Glutamatergic neuron (in vitro differentiated cells): ENCODE measurements at places on chromosomes 6 and 20. TPM values are rescaled to one million over a fixed set of nuclear protein-coding genes. Genes with fewer than 3 reads are reported as not detected.

The FOXC1 gene
- 3.3 TPM for total RNA-seq

The SLC22A16 gene
- total RNA-seq, result not detected

The ADRM1 gene
- 74.8 TPM for total RNA-seq

The GSTA2 gene
- total RNA-seq, result not detected

The PRL gene
- total RNA-seq, result not detected

The FNDC1 gene
- total RNA-seq, result 0.88 TPM

The RIPOR3 gene
- total RNA-seq, result not detected

The SLCO4A1 gene
- 26.5 TPM for total RNA-seq

DNA sequence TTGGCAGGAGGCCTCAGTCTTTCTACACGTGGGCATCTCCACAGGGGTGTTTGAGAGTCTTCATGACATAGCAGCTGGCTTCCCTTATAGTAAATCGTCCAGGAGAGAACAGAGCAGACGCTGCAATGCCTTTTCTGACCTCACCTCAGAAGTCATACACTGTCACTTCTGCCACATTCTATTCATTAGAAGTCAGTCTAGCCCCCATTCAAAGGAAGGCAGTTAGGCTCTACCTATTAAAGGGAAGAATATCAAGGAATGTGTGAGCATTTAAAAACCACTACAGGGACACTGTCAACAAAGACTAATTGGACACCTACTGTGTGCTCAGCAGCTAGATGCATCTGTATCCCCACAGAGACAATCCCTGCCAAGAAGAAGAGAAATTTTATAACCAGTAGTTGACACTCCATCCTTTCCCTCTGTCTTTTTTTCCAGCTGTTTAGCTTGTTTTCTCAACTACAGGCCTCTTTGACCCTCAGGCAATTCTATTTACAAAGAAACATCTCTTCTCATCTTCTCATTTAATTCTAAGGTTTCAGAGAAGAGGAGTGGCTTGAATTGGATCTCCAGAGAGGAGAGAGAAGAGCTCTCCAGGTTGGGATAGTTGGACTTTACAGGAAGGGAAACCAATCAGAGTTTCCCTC lies 18.6 kb downstream of the ARMC12 start:
- H3K27ac ChIP-seq, result no peak overlapping the region
- no peaks in the 10 kb centered on the region for H3K36me3 ChIP-seq
- no peak for DNase-seq
- H3K27me3 ChIP-seq, result peaks cover 4% of the 10 kb centered on the region
- H3K4me1 ChIP-seq, result peaks cover 4% of the 10 kb centered on the region

GRCh38 chr6:75115481-75115880 lies 90.4 kb downstream of the COL12A1 start:
- DNase-seq, result no peak
- H3K4me3 ChIP-seq, result no peak overlapping the region
- no peak overlapping the region for H3K27ac ChIP-seq
- no peaks in the 10 kb centered on the region for H3K27me3 ChIP-seq
- no peaks in the 10 kb centered on the region for H3K36me3 ChIP-seq

GRCh38 chr6:121616406-121616805 lies 181.0 kb downstream of the GJA1 start:
- H3K36me3 ChIP-seq, result no peaks in the 10 kb centered on the region
- H3K4me1 ChIP-seq, result peaks cover 9% of the 10 kb centered on the region
- no peak overlapping the region for H3K4me3 ChIP-seq
- H3K27ac ChIP-seq, result no peak overlapping the region
- H3K27me3 ChIP-seq, result no peaks in the 10 kb centered on the region

DNA sequence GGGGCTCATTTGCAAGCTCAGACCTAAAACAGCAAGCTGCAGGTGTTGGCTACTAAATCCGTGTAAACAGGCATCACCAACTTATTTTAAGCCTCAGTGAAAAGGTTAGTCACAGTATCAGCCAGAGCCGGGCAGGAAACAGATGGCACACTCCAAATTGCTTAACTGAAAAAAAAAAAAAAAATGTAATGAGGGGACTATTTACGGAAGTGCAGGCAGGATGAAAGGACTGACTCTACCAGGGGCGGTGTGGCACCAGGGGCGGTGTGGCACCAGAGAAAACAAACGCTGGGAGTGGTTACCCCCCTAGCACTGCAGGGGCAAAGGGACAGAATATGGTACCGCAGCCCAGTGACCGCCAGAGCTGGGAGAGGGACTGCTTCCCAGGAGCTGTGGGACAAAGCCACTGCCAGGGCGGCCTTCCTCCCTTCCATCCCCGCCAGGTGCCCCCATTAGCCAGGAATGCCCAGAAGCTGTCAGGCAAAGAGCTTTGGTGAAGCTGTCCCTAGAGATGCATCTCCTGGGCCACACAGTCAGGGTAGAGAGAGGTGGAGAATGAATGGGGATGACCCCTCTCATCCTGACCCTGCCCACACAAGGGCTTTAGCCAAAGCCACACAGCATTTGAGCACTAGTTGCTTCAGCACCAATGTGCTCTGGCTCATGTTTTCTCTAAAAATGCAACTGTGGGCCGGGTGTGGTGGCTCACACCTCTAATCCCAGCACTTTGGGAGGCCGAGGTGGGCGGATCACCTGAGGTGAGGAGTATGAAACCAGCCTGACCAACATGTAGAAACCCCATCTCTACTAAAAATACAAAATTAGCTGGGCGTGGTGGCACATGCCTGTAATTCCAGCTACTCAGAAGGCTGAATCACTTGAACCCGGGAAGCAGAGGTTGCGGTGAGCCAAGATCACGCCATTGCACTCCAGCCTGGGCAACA lies 39.6 kb upstream of the GFOD1 start:
- H3K36me3 ChIP-seq, result no peaks in the 10 kb centered on the region
- no peaks in the 10 kb centered on the region for H3K27me3 ChIP-seq
- DNase-seq, result no peak

DNA sequence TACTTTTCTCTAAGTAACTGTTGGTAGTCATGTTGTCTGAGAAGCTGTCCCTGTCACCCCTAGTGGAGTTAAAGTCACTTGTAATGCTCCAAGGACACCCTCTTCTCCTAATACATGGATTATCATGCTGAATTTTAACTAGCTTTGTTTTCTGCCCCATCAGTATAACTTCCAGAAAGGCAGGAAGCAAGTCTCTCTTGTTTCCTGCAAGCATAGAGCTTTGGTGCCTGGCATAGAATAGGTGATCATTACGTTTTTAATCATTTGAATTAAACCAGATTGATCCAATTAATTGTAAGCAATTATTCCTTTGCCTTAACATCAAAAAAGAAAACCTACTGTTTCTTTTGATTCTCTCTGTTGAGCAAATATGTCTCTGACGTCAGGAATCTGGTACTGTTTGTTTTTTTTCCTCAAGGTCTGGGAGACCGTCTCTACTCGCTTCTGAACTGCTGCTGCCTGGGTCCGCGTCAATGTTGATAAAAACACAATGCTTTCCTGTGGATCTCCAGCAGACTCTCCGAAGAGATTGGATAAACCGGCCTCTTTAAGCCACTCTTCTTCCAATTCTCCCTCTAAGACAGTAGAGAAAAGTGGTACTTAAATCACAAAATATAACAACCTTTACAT lies 71.8 kb downstream of the ARHGAP18 start:
- H3K36me3 ChIP-seq, result no peaks in the 10 kb centered on the region
- DNase-seq, result no peak
- peaks cover 5% of the 10 kb centered on the region for H3K4me1 ChIP-seq
- no peak overlapping the region for H3K27ac ChIP-seq

- peaks cover 5% of the 10 kb centered on the region for H3K4me1 ChIP-seq
- peaks cover 4% of the 10 kb centered on the region for H3K36me3 ChIP-seq
- DNase-seq, result no peak
- H3K27me3 ChIP-seq, result no peaks in the 10 kb centered on the region
- H3K4me3 ChIP-seq, result no peak overlapping the region
- H3K27ac ChIP-seq, result peak overlapping the region; percentile 28
Measured at GRCh38 chr20:42857446-42857845, 332.3 kb downstream of the PTPRT start.

DNA sequence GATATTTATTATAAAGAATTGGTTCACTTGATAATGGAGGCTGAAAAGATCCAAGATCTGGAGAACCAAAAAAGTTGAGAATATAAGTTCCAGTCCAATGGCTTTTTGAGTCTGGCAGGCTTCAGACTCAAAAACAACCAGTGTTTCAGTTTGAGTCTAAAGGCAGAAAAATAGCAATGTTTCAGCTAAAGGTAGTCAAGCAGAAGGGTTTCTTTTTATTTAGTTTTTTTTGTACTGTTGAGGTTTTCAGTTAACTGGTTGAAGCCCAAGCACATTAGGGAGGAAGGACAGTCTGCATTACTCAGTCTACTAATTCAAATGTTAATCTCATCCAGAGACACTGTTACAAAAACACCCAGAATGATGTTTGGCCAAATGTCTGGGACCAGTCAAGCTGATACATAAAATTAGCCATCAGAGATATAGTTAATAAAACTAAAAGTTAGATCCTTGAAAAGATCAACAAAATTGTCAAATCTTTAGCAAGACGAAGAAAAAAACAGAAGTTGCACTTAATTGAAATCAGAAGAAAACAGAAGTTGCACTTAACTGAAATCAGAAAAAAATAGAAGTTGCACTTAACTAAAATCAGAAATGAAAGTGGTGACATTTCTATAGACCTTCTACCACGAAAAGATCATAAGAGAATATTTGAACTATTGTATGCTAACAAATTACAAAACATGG lies 980.3 kb upstream of the FLRT3 start:
- H3K27ac ChIP-seq, result no peak overlapping the region
- H3K4me3 ChIP-seq, result no peak overlapping the region
- peaks cover 1% of the 10 kb centered on the region for H3K27me3 ChIP-seq

DNA sequence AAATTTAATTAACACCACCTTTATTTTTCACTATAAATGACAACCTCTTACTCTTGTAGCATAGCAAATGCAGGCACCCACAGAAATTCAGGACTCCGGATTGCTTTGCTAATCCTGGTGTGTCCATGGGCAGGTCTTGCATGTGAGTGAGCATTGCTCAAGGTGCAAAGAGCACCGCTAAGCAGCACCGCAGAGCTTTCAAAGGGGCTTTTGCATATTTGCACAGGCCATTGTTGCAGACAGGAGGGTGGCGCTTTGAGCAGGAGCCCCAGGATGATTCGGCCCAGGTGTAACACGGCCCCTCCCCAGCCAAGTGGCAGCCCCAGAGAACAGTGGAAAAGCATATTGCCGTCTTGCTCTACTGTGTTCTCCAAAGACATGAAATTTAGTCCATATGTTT lies 293.2 kb downstream of the NRN1 start:
- H3K4me1 ChIP-seq, result no peaks in the 10 kb centered on the region
- H3K27me3 ChIP-seq, result no peaks in the 10 kb centered on the region
- no peak overlapping the region for H3K4me3 ChIP-seq

- no peaks in the 10 kb centered on the region for H3K4me1 ChIP-seq
- peaks cover 2% of the 10 kb centered on the region for H3K27me3 ChIP-seq
- no peaks in the 10 kb centered on the region for H3K36me3 ChIP-seq
- H3K4me3 ChIP-seq, result no peak overlapping the region
Measured at GRCh38 chr20:56249244-56249955, 868 bp downstream of the MC3R start.

GRCh38 chr6:143544011-143544696 lies 32.6 kb upstream of the FUCA2 start:
- no peak overlapping the region for H3K4me3 ChIP-seq
- DNase-seq, result no peak
- no peak overlapping the region for H3K27ac ChIP-seq
- no peaks in the 10 kb centered on the region for H3K36me3 ChIP-seq
- H3K27me3 ChIP-seq, result no peaks in the 10 kb centered on the region
- H3K4me1 ChIP-seq, result no peaks in the 10 kb centered on the region

- H3K27ac ChIP-seq, result no peak overlapping the region
- H3K27me3 ChIP-seq, result no peaks in the 10 kb centered on the region
- no peak overlapping the region for H3K4me3 ChIP-seq
- no peaks in the 10 kb centered on the region for H3K4me1 ChIP-seq
Measured at GRCh38 chr20:12570371-12570770, 438.4 kb upstream of the SPTLC3 start.

DNA sequence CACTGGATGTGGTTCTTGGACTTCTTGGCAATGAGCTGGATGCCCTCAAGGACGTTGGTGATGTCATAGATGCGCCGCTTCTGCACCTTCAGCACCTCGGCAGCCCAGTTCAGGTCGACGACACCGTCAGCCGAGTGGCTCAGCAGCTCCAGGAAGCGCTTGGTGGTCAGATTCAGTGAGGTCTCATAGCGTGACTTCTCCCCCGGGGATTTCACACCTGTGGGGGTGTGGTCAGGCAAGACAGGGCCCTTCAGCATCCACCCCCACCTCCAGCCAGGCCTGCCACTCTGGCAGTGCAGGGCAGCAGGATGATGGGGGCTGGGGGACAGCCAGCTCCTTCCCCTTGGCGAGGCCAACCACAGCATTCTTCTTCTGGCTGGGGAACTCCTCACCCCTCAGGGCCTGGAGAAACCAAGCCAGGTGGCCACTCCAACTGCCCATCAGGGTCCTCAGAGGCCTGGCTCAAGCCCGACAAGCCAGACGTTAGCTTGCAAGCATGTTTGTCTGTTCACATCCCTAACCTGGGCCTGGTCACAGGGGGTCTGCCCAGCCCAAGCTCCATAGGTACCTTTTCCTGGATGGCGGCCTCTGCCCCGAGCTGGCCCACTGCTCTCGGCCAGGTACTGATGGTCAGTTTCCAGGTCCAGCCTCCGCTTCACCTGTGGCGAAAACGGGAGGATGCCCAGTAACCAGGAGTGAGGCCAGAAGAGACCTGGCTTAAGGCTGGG lies 5.7 kb upstream of the NECAB3 start:
- H3K27ac ChIP-seq, result no peak overlapping the region
- H3K27me3 ChIP-seq, result peaks cover 17% of the 10 kb centered on the region
- H3K36me3 ChIP-seq, result no peaks in the 10 kb centered on the region

GRCh38 chr6:7505189-7505699 lies 36.2 kb upstream of the DSP start:
- no peaks in the 10 kb centered on the region for H3K36me3 ChIP-seq
- no peaks in the 10 kb centered on the region for H3K27me3 ChIP-seq
- no peak overlapping the region for H3K27ac ChIP-seq
- no peaks in the 10 kb centered on the region for H3K4me1 ChIP-seq
- no peak overlapping the region for H3K4me3 ChIP-seq

DNA sequence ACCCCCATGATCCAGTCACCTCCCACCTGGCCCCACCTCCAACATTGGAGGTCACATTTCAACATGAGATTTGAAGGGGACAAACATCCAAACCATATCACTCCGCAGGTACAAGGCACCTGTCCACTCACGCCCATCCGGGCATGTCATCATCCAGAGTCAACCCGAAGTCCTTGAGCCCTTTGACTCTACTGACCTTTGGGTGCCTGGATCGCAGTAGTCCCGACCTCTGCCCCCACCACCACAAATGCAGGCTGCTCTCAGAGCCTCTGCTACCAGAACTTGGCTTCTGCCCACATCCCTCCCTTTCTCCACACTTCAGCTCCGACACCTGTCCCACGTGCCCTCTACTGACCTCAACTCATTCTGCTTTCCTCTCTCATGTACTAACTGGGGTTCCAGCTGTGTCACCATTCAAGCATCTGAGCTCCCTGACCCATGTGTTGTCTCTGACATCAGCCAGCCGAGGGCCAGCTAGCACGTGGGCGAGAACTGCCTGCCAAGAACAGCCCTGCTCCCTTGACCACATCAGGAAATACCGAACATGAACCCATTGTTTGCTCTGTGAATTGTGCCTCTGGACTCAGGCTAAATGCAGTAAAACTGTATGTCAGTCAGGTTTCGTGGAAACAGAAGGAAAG lies 498.3 kb upstream of the SULF2 start:
- no peak for DNase-seq
- H3K27me3 ChIP-seq, result peaks cover 2% of the 10 kb centered on the region
- peaks cover 48% of the 10 kb centered on the region for H3K4me1 ChIP-seq
- peaks cover 5% of the 10 kb centered on the region for H3K36me3 ChIP-seq
- no peak overlapping the region for H3K4me3 ChIP-seq

GRCh38 chr6:36840432-36841403 lies 1.5 kb upstream of the CPNE5 start:
- peak; percentile 50 for DNase-seq
- H3K27me3 ChIP-seq, result peaks cover 19% of the 10 kb centered on the region
- peak overlapping the region; percentile 87 for H3K4me3 ChIP-seq
- H3K27ac ChIP-seq, result no peak overlapping the region

GRCh38 chr20:49187330-49187850 lies 744 bp downstream of the STAU1 start:
- H3K4me1 ChIP-seq, result peaks cover 11% of the 10 kb centered on the region
- peaks cover 4% of the 10 kb centered on the region for H3K36me3 ChIP-seq
- peak overlapping the region; percentile 66 for H3K27ac ChIP-seq
- H3K4me3 ChIP-seq, result peak overlapping the region; percentile 89
- no peak for DNase-seq
